IPS DF 6.9 (cell line): ENCODE measurements at places on chromosomes 3 and 15.

- H3K27ac ChIP-seq, result no peak overlapping the region
- H3K4me3 ChIP-seq, result no peak overlapping the region
- no peaks in the 10 kb centered on the region for H3K27me3 ChIP-seq
- DNase-seq, result no peak
- H3K4me1 ChIP-seq, result no peaks in the 10 kb centered on the region
Measured at GRCh38 chr3:152444029-152444641, 175.4 kb downstream of the MBNL1 start.

DNA sequence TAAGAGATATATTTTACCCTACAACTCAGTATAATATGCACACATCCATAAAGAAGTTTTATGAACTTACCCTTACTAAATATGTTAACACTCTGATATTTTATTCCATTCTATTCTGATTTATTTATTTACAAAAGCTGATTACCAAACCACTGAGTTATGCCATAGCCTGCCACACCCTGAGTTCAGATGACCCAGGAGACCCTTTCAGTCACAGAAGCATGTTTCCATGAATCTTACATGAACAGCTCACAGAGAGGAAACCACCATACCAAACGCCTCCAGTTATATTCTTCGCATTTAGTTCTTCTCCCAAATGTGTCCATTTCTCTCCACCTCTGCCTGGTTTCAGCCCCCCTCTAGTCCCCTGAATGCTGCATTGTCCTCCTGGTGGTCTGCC lies 103.5 kb downstream of the SEMA5B start:
- H3K27ac ChIP-seq, result no peak overlapping the region
- DNase-seq, result no peak
- H3K4me1 ChIP-seq, result peaks cover 2% of the 10 kb centered on the region
- no peaks in the 10 kb centered on the region for H3K36me3 ChIP-seq

- H3K27ac ChIP-seq, result no peak overlapping the region
- no peak overlapping the region for H3K4me3 ChIP-seq
- H3K36me3 ChIP-seq, result no peaks in the 10 kb centered on the region
Measured at GRCh38 chr3:52313774-52314188, 2.3 kb upstream of the DNAH1 start.

GRCh38 chr3:58377168-58377567 lies 44.5 kb downstream of the PXK start:
- H3K4me1 ChIP-seq, result no peaks in the 10 kb centered on the region
- no peak for DNase-seq
- H3K4me3 ChIP-seq, result no peak overlapping the region
- no peak overlapping the region for H3K27ac ChIP-seq
- H3K36me3 ChIP-seq, result no peaks in the 10 kb centered on the region

GRCh38 chr15:76991741-76992645 lies 2.9 kb upstream of the PSTPIP1 start:
- no peaks in the 10 kb centered on the region for H3K4me1 ChIP-seq
- no peak overlapping the region for H3K4me3 ChIP-seq
- DNase-seq, result no peak
- no peak overlapping the region for H3K27ac ChIP-seq
- H3K27me3 ChIP-seq, result no peaks in the 10 kb centered on the region

DNA sequence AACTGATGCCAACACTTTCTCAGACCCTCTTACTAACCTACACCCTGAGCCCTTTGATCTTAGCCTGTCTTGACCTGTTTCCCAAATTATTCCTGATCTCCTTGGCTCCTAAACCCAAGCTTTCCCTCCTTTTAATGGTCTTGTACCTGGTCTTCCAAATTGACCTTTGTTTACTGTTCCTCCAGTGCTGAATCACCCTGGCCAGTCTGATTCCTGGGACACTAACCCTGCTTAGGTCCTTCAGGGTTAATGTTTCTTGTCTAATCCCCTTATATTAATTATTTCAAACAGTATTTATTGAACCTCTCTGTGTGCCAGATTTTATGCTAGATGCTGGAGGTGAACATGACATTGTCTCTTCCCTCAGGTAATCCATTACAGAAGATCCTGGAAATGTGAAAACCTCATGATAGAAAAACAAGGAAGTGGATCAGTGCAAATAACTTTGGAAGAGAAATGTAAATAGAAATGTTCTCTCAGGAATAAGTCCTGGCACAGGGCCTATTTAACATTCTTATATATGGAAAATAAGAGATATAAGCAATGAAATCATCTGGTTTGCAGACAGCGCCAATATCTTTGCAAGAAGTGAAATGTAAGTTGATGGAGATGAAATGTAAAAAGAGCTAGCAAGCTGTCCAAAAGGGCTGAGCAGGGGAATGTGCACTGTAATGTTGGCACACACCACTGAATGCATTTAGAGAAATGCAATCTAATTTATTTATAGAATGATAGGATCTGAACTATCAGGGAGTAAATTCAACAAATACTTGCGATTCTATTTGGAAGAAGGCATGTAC lies 20.7 kb downstream of the HGD start:
- H3K4me3 ChIP-seq, result no peak overlapping the region
- no peak for DNase-seq
- H3K27me3 ChIP-seq, result no peaks in the 10 kb centered on the region
- no peak overlapping the region for H3K27ac ChIP-seq

- H3K27me3 ChIP-seq, result no peaks in the 10 kb centered on the region
- H3K4me3 ChIP-seq, result no peak overlapping the region
- no peak overlapping the region for H3K27ac ChIP-seq
- no peaks in the 10 kb centered on the region for H3K36me3 ChIP-seq
- DNase-seq, result peak; percentile 48
Measured at GRCh38 chr3:149808209-149808829, 4.7 kb upstream of the RNF13 start.

DNA sequence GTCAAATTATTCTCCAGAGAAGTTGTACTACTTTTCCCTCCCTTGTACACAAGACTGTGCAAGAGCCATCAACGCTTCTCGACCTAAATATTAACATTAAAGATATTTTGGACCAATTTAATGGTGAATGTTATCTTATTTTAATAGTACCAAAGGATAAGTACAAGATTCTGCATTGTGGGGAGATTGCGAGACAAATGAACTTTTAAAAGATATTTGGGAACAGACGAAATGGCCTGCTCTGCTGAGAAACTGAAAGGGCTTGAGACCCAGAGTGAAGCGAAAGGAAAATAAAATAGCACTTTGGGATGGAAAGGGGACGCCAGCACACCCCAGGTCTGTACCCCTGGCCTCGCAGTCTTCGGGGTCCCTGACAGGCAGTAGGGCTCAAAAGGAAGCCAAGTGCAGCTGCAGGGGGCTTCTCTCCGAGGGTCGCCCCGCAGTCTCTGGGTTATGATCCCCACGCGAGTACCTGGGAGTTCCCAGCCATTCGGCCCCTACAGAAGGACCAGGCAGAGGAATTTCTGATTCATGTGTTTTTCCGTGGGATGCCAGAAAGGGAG lies 97.6 kb upstream of the VGLL3 start:
- H3K4me3 ChIP-seq, result no peak overlapping the region
- no peaks in the 10 kb centered on the region for H3K4me1 ChIP-seq
- H3K27ac ChIP-seq, result no peak overlapping the region
- no peaks in the 10 kb centered on the region for H3K36me3 ChIP-seq
- no peaks in the 10 kb centered on the region for H3K27me3 ChIP-seq

DNA sequence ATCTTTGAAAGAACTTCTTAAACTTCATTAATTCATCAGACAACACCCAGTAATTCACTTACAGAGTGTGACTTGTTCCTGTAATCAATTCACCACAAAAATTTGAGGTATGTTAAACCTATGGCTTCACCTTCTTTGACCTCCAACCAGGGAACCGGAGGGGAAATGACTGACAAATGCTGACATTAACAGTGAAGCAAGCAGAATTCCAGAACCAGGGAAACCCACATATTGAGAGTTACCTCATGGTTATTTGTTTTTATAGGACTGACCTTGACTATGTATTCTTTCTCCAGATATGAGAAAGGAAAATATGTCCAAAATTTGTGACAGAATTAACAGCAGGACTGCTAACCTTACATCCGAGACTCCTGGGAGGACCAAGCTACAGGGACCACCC lies 2.7 kb downstream of the P3H2 start:
- no peaks in the 10 kb centered on the region for H3K36me3 ChIP-seq
- no peak overlapping the region for H3K27ac ChIP-seq
- H3K4me3 ChIP-seq, result no peak overlapping the region
- H3K4me1 ChIP-seq, result peaks cover 1% of the 10 kb centered on the region; the same call in 1 of the 2 replicates
- H3K27me3 ChIP-seq, result peaks cover 6% of the 10 kb centered on the region; the same call in 1 of the 2 replicates
- DNase-seq, result no peak

- H3K27ac ChIP-seq, result no peak overlapping the region
- no peak for DNase-seq
- no peaks in the 10 kb centered on the region for H3K36me3 ChIP-seq
- H3K27me3 ChIP-seq, result no peaks in the 10 kb centered on the region
- H3K4me3 ChIP-seq, result no peak overlapping the region
Measured at GRCh38 chr15:32872621-32873283, 154.9 kb downstream of the GREM1 start.

DNA sequence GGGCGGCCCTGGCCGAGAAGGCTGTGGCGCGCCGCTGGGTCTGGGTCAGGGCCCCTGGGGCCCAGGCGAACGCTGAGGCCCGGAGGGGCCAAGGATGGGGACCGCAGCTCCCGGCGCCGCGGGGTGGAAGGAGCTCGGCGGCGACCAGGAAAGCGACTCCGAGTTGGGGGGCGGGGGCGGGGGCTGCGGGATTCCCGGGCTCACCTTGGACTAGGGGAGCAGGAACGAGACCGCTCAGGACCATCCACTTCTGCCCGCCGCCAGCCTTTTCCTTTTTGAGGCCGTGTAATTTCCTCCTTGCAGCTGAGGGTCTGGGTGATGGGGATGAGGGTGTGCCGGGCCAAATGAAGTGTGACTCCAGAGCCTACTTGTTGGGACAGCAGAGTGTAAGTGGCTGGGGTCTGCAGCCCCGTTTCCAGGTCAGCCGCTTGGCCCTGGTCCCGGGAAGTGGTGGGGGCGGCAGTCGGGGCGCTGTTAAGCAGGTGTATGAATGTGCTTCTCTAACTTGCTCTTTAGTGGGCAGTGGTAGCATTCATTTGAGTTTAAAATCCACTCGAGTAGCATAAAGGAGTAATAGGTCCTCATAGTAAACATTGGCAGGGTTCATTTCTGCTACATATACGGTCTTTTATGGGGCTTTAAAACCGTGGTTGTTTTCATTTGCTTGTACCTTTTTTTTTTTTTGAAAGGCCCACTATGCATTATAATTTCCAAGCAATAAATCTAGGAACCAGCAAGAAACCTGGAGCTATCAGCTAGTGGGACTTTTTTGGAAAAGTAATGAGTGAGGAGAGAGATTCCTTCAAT lies 717 bp downstream of the PXK start:
- H3K4me3 ChIP-seq, result peak overlapping the region; percentile 69
- H3K27me3 ChIP-seq, result no peaks in the 10 kb centered on the region
- H3K4me1 ChIP-seq, result no peaks in the 10 kb centered on the region
- no peak overlapping the region for H3K27ac ChIP-seq
- no peak for DNase-seq

DNA sequence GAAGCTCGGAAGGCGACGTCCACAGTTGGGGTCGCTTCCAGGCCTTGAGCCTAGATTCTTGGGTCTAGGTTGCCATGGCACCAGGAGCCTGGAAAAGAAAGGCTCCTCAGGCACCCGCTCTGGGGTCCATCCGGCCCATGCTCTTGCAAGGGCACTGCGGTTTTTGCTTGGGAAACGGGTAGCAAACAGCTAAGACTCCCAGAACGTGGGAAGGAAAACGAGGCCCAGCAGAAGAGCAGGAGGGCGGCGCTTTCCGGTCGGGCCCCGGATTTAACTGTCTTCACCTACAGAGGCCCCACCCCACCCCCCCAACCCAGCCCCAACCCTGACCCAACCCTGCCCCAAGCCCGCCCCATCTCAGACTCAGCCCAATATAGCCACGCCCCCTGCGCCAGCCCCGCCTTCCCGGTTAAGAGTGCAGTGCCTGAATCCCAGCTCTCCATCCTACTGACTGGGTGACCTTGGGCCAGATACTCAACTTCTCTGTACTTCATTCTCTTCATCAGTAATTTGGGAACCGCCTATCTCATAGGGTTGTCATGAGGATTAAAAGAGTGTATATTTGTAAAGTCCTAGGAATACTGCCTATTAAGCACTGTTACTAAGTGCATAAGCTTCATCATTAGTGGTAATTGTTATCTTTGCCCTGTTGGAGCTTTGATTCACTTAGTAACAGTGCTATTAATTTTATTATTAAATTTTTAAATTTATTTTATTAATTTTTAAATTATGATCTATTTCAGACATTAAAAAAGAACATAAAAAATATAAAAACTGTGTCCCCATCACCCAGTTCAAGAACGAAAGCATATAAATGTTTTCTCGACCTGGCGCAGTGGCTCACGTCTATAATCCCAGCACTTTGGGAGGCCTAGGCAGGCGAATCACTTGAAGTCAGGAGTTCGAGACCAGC lies 28.4 kb upstream of the SMAD6 start:
- no peak overlapping the region for H3K27ac ChIP-seq
- H3K4me3 ChIP-seq, result no peak overlapping the region

DNA sequence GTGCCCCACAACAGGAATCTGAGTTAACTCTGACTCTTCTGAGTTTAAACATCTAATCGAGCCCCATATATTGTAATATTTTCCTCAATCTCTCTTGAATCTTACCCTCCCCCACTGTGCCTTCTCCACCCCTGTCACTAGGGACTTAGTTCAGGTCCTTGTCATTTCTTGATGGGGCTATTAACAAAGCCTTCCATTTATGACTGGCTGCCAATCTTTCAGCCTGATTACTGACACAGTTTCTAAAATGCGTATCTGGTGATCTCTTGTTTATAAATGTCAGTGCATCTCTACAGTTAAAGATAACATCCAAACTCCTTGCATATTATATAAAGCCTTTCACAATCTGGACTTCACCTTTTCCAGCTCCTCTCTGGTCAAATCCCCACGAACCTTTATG lies 124.3 kb downstream of the IGSF11 start:
- H3K4me1 ChIP-seq, result no peaks in the 10 kb centered on the region; the same call in 1 of the 2 replicates
- no peak for DNase-seq
- H3K27ac ChIP-seq, result no peak overlapping the region
- H3K27me3 ChIP-seq, result no peaks in the 10 kb centered on the region
- no peak overlapping the region for H3K4me3 ChIP-seq
